ENCODE measurements at places on chromosomes 7 and 10.

GRCh38 chr10:102507521-102507920, 3.7 kb downstream of the SUFU start:
- DNase-seq = no peak

- DNase-seq = no peak
Observed at GRCh38 chr10:7523656-7524055, 112.8 kb upstream of the SFMBT2 start.

GRCh38 chr7:135942614-135943013, 34.5 kb downstream of the MTPN start:
- no peak for DNase-seq

DNA sequence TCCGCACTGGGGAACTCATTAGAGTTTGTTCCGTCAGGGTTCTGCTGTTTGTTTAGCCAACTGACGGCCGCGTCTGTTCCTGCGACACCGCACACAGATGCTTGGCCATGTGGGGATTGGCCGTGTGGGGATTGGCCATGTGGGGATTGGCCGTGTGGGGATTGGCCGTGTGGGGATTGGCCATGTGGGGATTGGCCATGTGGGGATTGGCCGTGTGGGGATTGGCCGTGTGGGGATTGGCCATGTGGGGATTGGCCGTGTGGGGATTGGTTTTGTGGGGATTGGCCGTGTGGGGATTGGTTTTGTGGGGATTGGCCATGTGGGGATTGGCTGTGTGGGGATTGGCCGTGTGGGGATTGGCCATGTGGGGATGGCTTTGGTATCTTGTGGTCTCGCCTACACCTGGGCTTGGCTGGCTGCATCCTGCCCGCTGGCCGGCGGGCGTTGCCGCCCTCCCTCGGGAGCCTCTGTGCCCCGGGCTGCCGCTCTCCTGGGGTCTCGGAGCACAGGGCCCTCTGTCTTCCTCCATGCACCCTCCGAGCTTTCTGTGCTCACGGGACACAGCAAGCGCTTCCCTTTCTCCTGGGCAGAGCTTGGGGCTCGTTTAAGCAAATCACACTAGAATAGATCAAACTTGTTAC, 62.5 kb downstream of the NKX6-2 start:
- no peak for DNase-seq

DNA sequence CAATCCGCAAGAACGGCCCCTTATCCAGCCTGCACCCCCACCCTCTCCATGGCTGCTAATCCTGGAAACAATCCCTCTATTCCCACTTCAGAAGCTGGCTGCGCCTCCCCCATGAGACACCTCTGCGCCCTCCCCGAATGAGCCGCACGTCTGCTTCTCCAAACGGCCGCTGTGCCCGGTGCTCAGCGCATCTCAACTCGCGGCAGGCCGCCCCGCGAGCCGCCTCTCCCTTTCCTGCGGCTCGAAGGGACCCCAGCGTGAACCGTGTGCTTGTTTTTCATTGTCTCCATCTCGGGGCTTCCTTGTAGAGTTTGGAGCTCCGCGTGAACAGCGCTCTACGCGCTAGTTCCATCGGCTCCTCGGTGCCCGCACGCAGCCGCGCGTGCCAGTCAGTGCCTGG, 20.8 kb upstream of the FXYD4 start:
- DNase-seq = no peak

GRCh38 chr7:16202303-16202702, 219.0 kb downstream of the CRPPA start:
- DNase-seq = no peak

DNA sequence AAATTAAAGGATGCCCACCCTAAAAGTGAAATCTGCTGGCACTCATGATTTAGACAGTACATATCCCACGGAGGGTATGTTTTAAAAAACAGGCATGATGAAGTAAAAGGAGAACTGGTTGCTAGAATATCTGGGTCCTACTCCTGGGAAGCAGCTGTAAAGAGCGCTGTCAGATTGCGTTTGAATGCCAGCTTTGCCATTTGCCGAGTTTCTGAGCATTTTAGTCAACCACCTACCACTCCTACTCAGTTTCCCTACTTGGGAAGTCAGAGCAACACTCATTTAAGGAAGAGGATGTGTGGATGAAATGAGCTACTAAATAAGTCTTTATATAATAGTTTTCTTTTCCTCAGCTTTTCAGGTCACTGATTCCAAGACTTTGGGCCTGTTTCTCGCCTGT, 1.1 kb upstream of the UMAD1 start:
- DNase-seq = no peak

DNA sequence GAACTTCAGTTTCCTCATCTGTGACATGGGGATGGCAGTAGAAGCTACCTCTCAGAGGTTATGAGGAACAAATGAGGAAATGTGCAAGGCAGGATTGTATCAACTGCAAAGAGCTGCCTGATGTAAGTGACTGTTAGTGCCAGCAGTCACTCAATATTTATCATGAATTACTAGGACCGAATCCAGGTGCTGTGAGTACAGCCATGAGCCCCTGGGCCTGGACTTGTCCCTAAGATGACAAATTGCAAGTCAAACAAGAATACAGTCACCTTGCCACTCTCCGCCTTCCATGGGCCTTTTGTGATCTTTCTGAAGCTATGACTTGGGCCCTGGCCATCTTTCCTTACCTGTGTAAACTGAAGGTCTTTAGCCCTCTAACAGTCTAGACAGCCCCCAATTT, 27.7 kb upstream of the TLX1 start:
- DNase-seq = no peak

- no peak for DNase-seq
Observed at GRCh38 chr10:101771380-101771779, 4.5 kb downstream of the FGF8 start.

DNA sequence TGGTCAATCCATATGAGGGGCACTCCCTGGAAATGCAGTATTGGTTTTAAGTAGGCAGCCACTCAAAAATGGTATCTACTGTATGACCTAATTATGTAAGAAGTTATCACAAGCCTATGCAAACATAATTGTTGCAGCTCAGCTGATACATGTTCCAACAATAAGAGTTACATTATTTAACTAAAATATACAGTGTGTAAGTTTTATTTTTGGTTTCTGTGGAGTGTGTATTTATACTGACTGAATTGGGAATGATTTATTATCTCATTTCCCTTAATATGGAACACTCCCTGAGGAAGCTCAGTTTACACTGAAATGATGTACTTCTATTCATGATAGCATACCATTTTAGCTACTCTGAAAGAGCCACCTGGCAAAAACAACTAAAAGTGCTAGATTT, 2.6 kb upstream of the ING3 start:
- DNase-seq = no peak

DNA sequence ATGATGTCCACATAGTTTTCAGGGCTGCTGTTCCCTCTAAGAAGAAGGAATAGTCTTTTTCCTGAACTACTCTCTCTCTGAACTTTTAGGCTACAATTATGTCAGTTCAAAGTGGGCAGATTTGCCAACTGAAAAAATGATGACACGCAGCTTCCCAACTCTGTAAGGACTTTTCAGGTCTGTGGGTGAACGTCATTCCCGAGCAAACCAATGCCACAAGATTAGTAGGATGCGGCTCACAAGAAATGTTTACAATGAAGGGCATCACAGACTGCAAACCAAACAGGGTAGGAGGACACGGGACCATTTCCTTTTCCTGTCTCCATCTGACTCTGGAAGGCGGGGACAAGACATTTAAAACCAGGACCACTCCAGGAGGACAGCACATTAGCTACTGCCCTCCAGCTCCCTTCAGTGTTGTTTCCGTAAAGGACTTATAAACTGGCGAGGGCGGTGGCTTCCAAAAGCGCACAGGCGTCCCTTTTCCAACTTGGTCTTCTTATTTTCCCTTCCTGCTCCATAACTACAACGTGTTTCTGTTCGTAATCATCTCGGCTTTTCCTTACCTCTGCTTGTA, 539 bp upstream of the MKLN1 start:
- no peak for DNase-seq

DNA sequence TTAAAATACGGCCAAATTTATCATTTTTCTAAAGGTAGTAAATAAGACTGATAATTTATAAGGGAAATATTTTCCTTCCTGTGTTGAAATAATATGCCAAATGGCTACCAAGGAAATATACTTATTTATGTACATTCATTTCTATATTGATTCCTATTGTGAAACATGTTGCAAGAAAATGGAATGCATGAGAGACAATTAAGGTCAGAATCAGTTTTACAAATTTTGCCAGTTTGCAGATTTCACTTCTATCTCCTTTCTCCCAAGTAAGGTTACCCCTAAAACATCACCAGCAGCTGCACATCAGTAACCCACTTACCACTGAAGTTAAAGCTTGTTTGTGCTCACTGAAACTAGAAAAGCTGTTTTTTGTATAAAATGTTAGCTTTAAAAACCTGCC, 19.2 kb upstream of the REEP3 start:
- DNase-seq = no peak

DNA sequence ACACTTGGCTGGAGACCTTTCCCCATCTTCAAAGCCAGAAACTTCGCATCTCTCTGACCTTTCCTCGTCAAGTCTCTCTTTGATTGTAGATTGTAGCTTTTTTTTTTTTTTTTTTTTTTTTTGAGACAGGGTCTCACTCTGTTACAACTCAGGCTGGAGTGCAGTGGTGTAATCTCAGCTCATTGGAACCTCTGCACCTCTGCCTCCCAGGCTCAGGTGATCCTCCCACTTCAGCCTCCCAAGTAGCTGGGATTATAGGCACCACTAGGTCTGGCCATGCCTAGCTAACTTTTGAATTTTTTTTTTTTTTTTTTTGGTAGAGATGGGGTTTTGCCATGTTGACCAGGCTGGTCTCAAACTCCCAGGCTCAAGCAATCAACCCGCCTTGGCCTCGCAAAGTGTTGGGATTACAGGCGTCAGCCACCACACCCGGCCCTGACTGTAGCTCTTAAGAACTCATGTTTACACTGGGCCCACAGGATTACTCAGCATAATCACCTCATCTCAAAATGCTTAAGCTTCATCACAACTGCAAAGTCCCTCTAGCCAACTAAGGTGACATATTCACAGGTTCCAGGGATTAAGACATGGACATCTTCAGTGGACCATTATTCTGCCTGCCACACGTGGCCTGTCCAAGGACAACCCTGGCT, 11.7 kb downstream of the POLL start:
- DNase-seq = no peak

DNA sequence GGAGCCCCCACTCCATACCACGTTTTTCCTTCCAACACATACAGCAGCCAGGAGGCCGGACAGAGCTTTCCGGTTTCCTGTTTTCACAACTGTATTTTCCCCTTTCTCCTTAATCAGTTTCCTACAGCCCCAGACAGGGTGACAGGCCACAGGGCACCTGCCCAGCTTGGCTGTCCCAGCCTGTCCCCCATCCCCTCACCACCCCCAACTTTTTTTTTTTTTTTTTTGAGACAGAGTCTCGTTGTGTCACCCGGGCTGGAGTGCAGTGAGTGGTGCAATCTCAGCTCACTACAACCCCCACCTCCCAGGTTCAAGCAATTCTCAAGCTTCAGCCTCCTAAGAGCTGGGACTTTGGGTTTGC, 10.3 kb upstream of the HSPB1 start:
- no peak for DNase-seq

GRCh38 chr10:69845574-69846292, 44.0 kb downstream of the COL13A1 start:
- DNase-seq = no peak

GRCh38 chr7:101953248-101953819, 135.9 kb downstream of the CUX1 start:
- DNase-seq = no peak

- no peak for DNase-seq
Observed at GRCh38 chr10:71769279-71769823, 4.0 kb downstream of the VSIR start.

GRCh38 chr10:77187376-77187999, 450.1 kb downstream of the KCNMA1 start:
- no peak for DNase-seq

DNA sequence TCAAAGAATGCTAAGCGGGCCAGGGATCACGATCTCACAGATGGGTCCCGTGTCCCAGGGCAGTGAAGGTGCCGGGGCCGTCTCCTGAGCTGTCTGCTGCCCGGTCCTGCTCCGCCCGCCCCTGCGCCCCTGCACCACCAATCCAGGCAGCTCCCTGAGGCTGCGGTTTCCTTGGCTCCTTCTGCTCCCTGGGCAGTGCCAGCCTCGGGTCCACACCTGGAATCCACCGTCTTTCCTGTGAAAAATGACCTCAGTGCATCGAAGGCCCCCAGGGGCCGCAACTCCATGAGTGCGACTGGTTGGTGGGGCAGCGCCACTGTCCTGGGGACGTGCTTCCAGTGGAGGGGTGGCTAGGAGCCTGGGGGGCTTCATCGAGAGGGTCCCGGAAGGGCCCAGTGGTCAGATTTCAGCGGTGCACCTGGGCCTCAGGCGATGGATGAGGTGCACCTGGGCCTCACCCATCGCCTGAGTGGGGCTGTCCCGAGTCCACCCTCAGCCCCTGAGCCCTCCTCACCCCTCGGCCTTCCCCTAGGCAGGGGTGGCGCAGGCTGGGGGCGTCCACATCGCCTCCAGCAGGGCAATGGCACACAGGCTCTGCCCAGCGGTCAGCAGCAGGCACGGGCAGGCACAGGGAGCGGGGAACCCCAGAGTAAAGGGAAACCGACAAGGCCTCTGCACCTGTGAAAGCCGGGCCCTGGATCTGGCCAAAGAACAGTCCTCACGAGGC, 27.2 kb downstream of the ADGRA1 start:
- DNase-seq = no peak

DNA sequence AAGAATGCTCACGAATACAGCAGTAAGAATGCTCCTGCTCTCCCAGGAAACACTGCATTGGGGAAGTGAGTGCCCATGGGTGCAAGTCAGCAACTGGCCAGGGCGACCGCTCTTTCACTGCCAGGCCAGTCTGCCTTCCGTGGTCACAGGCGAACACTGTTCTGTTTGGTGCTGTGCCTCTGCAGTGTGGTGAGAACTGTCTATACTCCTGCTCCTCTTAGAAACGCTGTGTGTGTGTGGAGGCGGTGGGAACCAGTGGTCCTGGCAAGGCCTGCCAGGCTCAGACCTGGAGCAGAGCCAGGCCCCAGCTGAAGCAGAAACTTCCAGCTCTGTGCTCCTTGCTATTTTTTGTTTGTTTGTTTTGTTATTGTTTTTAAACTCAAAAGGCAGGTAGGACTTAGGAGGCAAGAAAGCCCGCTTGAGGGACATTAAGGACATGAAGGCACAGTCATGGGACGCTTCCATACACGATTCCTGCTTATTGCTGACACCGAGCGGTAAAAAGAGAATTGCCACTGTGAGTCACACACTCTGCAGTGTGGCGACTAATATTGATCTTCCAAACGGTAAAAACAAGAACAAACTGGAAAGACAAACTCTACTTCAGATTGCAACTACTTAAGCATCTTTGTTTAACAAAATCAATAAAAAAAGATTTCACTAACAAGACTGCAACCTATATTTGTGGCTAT, 430.8 kb downstream of the DNAJB6 start:
- DNase-seq = no peak

- no peak for DNase-seq
Observed at GRCh38 chr7:26182706-26183105, 17.8 kb downstream of the HNRNPA2B1 start.

GRCh38 chr10:78579995-78580394, 488.8 kb upstream of the ZMIZ1 start:
- DNase-seq = no peak

- DNase-seq = no peak
Observed at GRCh38 chr10:44006771-44007170, 358.1 kb upstream of the ZNF32 start.

Measured in stimulated activated CD4-positive, alpha-beta T cell treated with anti-CD3 and anti-CD28 coated beads, Interleukin-12 subunit alpha, Interleukin-12 subunit beta, amount 100 ng/mL, for 4 hours (primary cell).